ENCODE measurements at places on chromosomes 12 and 14.

GRCh38 chr14:74516451-74517160 lies 23.0 kb downstream of the ISCA2 start:
- DNase-seq: no peak

DNA sequence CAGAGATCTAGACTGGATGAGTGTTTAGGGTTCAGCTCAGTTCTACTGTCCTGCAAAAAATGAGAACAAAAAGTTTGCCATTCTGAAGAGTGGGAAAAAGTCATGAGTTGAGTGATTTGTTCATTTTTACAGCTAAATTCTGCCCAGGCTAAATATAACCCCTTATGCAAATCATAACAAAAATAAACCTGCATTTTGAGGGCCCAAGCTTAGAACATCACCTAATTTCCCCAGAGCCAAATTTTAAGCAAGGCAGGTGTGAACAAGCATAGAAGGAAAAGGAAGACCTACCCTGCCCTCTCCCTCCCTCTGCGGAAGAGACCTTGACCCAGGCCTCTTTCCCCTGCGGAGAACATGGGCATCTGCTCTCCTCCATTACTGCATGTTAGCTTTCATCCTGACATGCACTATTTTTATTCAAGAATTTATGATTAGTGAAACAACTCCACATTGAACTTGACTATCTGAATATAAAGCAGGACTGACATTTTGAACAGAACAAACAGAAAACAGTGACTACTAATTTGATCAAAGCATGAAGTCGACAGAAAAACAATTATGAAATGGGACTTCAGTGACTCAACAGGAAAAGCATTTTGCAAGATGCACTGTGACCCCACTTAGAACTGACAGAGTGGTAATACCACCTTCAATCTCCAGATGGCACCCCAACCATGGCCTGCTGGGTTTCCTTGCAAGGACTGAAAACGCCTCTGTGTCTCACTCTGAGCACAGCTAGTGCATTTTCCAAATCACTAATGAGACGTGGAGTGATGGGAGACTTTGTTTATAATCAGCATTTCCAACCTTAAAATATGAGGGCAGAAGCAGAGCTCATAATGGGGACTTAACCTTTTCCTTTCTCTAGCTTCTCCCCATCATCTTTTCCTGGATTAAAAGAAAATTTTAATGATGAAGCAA lies 30.9 kb upstream of the SELPLG start:
- peak; percentile 88 for DNase-seq

GRCh38 chr14:51236314-51236713 lies 3.7 kb upstream of the TMX1 start:
- DNase-seq: no peak

DNA sequence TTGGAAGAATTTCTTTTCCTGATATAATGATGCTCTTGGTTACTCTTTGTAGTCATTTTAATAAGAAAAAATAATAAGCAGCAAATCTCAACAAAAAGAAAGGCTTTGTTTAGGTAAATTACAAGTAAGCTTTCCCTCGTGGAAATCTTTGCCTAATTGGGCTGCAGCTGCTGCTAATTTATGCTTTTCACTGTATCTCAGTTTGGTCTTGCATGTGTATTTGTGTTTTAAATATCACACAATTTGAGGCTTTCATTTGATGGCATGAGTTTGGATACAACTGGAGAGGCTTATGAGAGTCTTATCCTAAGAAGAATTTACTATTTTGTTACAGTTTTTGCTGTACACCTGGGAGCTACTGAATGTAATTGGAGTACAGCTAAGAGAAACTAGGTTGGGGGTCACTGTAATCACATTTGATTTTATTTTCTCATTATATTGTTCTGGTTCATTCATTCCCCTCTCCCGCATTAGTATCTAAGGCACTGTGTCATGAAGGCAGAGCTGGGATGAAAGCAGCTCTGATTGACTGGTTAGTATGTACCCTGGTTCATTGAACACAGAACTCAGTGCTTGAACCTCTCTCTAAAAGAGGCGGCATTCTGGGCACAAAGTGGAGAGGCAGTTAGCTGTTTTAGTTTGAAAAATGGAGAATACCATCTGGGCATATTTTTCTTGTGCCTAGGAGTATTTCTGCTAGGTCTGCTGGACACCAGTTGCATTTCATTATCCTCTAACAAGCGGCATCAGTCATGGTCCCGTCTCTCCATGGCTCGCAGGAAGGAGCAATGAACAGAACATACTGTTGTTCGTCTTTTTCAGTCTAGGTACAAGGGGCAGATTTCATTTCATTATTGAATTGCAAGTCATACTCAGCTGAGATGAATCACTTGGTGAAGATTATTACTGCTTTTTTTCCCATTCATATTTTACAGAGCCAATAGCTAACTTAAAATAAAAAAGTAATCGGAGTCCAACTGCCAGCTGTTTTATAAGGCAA lies 118.0 kb upstream of the TMEM260 start:
- no peak for DNase-seq

DNA sequence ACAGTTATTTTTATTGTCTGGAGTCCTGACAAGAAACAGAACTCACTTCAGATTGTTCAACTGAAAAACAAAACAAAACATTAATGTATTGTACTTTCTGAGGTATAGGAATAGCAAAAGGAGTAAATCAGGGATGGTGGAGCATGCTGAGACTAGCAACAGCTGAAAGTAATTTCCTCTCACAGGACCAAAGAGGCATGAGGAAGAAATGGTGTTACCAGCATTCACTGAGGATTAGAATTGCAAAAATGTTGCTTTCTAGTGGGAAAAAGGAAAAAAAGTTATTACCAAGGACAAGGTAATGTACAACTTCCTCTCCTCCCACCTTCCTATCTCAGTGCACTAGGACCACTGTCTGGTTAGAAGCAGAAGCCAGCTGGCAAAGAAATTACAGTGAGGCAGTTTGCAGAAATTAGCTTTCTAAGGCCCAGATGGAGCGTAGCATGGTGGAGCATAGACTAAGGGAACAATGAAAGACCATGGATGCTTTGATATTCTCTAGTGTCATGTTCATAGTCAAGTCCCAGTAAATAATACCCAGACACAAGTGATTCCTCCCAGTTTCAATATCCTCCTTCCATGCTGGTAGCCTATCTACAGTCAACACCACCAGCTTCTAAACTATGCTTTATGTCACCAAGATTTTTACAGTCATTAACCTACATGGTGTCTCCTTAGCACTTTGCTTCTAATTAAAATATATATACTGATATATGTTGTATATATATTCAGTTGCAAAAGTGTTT lies 133.7 kb upstream of the DCN start:
- DNase-seq: no peak

GRCh38 chr14:69355607-69356281 lies 42.4 kb downstream of the ERH start:
- DNase-seq: no peak

- DNase-seq: no peak
These were observed 51.8 kb downstream of the FBXL14 start for GRCh38 chr12:1542599-1542998.

- no peak for DNase-seq
These were observed 15.4 kb downstream of the OR6C6 start for GRCh38 chr12:55280991-55281390.

DNA sequence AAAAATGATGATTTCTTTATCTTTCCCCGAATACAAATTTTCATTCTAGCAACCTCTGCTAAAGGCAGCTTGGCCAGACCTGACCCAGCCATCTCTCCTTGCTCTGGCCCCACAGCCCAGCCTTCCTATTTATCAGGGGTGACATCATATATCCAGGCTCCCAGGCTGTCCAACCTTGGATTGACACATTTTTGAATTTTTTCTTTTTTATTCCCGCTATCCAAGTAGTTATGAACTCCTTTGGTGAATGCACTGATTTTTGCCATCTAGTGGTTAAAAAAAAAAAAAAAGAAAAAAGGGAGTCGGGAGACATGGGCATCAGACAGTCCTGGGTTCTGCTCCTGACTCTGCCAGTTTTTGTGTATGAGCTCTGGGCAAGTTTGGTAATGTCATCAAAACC lies 120.5 kb downstream of the PTPN11 start:
- no peak for DNase-seq

DNA sequence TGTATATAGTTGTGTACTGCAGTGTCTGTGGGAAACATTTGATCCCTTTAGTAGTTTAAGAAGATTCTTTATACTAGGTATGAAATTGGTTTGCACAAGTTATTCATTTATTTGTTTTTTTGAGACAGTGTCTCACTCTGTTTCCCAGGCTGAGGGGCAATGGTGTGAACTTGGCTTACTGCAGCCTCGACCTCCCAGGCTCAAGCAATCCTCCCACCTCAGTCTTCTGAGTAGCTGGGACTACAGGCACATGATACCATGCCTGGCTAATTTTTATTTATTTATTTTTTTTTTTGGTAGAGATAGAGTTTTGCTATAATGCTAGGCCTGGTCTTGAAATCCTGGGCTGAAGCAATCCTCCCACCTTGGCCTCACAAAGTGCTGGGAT lies 209.4 kb downstream of the RASSF9 start:
- DNase-seq: no peak

DNA sequence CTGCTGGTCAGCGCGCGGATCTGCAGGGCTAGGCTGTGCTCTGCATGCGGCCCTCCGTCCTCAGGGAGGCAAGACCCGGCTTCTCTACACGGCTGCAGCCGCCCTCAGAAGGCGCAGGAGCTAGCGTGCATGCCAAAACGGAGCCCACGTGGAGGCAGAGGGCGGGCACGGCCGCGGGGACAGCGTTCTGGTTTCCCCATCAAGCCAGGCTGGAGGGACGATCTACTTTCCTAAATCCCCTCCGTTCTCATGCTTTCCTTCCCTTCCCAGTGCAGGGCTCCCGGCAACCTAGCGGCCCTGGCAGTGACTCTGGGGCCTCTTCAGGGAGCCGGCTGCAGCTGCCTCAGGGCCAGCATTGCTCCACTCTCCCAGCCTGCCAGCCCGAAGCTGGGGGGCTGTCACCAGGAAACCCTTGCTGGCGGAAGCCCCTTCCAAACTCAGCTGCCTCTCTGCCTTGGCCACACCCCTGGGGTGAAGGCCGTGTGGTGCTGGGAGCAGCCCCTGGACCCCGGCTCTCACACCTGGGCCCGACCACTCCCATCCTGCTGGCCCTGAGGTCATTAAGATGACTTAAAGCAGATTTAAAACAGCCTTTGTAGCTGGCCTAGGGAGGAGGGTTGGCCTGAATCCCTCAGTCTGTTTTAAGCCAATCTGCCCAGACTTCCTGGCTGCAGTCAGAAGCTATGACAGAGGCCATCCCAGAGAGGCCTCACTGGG lies 9.2 kb upstream of the GOLGA3 start:
- DNase-seq: no peak

GRCh38 chr14:104266631-104267575 lies 128.5 kb downstream of the KIF26A start:
- DNase-seq: no peak

- no peak for DNase-seq
These were observed 6.7 kb upstream of the GOLGA3 start for GRCh38 chr12:132835076-132836025.

GRCh38 chr12:110279566-110280375 lies 1.3 kb upstream of the ATP2A2 start:
- no peak for DNase-seq

GRCh38 chr12:84920331-84920730 lies 7.7 kb upstream of the SLC6A15 start:
- DNase-seq: no peak

All from CD4-positive, alpha-beta T cell treated with Interleukin-4 for 1 hour (primary cell).